ENCODE measurements at places on chromosomes 6 and 20.

GRCh38 chr6:97053643-97054411, 129.3 kb downstream of the KLHL32 start:
- no peak for DNase-seq

GRCh38 chr20:32535953-32536823, 48.9 kb downstream of the NOL4L start:
- DNase-seq, result peak; percentile 81

GRCh38 chr6:137819740-137820139, 47.3 kb upstream of the TNFAIP3 start:
- no peak for DNase-seq

DNA sequence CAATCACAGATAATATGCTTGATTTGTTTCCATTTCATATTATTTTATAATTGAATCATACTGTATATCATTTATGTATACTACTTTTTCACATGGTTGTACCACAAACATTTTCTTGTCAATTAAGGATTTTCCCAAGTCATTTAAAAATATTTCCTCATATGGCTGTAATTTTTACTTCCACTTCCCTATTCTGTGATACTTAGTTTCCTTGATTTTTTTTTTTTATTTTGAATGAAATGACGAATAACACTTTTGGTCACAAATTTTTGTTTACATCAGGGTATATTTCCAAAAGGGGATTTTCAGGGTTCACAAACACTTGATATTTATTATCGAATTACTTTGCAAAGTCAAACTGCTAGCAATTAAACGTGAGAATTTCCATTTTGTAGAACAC, 515.6 kb downstream of the KIF16B start:
- no peak for DNase-seq

- DNase-seq, result no peak
Observed at GRCh38 chr20:62446481-62446880, 19.1 kb upstream of the RBBP8NL start.

DNA sequence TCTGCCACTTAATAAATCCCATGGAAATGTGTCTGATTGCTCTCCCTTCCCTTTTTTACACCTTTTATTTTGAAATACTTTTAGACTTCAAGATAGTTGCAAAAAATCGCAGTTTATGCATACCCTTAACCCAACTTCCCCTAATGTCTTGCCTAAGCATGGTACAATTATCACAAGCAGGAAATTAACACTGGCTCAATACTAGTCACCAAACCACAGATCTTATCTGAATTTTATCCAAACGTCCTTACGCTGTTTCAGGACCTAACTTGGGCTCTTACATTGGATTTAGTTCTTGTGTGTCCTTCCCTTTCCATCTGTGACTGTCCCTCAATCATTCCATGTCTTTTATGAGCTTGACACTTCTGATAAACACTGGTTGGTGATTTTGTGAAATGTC, 146.3 kb downstream of the ZNF217 start:
- DNase-seq, result no peak

- DNase-seq, result no peak
Observed at GRCh38 chr6:154440022-154440421, 70.5 kb downstream of the CNKSR3 start.

DNA sequence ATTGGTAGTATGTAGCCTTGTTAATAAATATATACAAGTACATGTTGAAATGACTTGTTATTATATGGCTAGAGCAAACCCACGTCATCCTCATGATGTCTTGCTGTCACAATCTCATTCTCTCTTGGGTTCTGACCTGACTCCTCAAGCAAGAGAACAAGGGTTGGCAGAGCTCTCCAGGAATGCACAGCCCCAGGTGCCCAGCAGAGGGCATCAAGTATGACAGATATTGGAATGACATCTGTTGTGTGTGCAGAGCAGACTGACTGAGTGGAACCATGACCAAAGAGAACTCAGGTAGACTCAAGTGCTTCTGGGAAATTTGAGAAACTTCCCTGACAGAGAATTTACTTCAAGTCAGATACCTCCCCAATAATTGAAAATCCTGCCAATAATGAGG, 90.6 kb downstream of the PAX1 start:
- no peak for DNase-seq

DNA sequence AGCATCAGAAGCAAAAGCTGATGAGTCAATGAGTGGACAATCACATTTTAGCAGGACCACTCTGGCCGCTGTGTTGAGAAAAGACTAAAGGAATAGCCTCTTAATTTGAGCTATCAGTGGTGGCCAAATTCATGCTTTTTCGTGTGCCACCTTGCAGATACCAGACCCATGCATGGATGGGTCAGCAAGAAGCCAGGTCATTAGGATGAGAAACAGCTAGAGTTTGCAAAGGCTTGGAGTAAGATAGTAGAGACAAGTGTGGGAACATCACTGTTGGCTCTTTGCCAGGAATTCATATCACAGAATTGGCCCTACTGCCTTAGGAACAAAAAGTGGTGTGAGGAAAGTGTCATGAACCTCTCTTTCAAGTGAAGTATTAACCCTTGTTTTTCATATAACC, 25.5 kb downstream of the MRAP2 start:
- DNase-seq, result no peak

GRCh38 chr6:123520217-123520616, 116.5 kb downstream of the TRDN start:
- DNase-seq, result no peak

DNA sequence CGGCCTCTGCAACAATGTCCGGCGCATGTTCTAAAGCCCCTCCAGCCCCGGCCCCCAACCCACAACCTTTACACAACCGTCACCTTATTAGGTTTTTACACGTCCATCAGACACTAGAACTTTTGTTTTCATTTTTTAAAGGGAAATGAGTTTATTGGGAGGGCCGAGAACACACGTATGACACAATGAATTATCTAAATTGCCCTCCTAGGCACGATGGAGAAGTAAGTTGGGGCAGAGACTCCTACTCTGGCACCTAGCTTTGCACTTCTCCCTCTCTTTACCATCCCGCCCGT, 1.2 kb upstream of the DLL1 start:
- DNase-seq, result no peak

DNA sequence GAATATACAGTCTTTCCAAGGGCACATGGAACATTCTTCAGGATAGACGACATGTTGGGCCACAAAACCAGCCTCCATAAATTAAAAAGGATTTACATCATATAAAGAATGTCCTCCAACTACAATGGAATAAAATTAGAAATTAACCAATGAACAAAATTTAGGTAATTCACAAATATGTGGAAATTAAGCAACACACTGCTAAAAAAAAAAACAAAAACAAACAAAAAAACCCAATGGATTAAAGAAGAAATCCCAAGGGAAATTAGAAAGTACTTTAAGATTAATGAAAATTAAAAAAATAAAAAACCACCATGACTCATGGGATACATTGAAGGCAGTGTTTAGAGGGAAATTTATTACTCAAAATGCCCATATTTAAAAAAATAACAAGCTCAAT, 21.4 kb upstream of the NT5E start:
- DNase-seq, result no peak

GRCh38 chr6:169263374-169263773, 9.7 kb upstream of the THBS2 start:
- no peak for DNase-seq

- no peak for DNase-seq
Observed at GRCh38 chr6:47567586-47567985, 90.0 kb downstream of the CD2AP start.

- DNase-seq, result no peak
Observed at GRCh38 chr20:44743916-44744655, 1.6 kb upstream of the KCNK15 start.

- no peak for DNase-seq
Observed at GRCh38 chr6:350371-350770, 41.2 kb upstream of the IRF4 start.

DNA sequence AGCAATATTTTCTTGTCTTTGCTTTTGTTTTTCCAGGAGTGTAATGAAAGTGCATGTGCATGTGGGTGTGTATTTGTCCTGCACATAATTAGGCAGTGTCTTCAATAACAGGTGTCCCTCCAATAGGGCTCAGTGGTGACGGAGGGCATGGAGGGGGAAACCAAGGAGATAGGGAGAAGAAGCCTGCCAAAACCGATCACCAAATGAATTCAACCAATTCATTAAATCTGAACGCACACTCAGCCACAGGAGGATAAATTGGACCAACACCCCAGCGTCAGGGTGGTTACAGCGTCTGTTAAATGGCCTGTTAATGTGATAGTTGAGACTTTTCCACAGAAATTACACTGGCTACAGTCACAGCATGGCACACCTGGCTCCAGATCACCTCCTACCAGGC, 527.6 kb downstream of the CD83 start:
- no peak for DNase-seq

- no peak for DNase-seq
Observed at GRCh38 chr6:108186226-108186625, 20.4 kb downstream of the NR2E1 start.

DNA sequence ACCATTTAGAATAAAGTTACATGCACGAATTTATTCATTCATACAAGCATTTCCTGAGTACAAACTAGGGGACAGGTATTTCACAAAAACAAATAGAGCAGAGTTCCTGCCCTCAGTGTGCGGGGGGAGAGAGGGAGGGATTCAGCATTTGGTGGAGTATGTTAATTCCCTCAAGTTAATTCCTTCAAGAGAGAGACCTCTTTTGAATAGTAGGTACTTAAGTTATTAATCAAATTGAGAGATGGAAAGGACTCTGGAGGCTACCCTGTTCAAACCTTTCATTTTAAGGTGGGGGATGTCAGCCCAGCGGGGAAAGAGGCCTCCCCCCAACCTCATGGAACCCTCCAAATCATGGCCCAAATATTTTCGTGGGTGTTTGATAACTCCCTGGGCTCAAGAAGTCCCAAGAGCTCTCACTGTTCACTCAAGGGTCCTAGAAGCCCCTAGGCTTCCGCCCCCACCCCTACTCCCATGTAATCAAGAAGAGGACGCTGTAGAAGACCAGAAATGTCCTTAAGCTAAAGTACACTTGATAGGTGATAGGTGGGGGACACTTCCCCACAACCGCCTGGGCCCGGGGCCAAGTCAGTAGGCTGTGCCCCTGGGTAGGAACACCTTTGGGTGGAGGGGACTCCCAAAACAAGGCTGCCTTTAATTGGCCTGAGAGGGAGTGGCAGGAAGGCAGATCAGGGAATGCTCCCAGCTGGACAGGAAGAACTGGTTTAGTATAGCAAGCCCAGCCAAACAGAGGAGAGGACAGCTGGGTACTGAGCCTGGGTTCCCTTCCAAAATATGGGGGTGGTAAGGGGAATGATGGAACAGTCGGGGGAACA, 2.9 kb downstream of the SDC4 start:
- no peak for DNase-seq

All from activated T-helper 2 cell treated with anti-CD3 and anti-CD28 coated beads, Interferon-gamma antibody, Interleukin-2, Interleukin-4, amounts not matched to agents 10 μg/mL and 5 μg/mL and 100 μg/mL, durations not matched to agents 14 hours and 24 hours and 36 hours (primary cell).